CD4-positive, alpha-beta T cell treated with Interleukin-6 at 100 ng/mL for 8 hours (primary cell): ENCODE measurements at places on chromosomes 5 and 9.

GRCh38 chr5:141421489-141421855 lies 621 bp downstream of the PCDHGA11 start:
- DNase-seq: no peak

DNA sequence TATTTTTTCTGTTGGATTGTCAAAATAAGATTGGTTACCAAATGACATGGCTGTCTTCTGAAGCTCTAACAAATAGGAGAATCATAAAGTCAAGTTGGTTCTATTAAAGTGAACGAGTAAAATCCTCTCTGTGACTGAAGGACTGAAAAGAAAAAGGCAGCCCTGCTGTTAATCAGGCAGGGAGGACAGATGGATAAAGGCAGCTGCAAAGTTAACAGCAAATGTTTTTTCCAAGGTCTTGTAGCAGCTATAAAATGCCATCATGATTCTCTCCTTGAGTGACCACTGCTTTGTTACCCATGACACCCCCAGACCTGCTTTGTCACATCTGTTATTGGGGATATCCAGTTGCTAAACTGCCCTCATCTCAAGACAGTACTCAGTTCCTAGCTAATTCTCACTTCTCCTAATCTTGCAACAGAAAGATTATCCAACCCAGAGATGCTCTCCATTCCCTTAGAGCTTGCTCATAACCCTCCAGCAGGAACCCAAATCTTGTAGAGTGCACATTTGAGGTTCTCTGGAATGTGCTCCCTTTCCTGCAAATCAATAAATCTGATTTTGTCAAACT lies 89.7 kb upstream of the PARP8 start:
- no peak for DNase-seq

- no peak for DNase-seq
Measured at GRCh38 chr9:118568704-118569103, 800.5 kb downstream of the BRINP1 start.

GRCh38 chr9:7186175-7186574 lies 428.4 kb downstream of the KDM4C start:
- DNase-seq: no peak

DNA sequence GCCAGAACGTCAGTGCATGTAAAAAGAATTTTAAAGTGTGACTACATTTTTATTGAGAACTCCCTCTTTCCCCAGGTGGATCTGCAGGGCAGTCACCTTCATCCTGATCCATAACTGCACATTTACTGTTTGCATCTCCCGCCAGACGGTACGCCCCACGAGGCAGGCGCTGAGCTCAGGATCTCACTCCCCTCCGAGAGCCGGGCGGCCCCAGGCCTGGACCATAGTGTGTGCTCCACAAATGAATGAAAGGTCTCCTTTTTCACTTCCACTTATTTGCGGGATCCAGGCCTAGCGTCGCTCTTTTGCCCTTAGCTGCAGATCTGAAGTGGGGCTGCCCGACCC lies 378 bp downstream of the DROSHA start:
- DNase-seq: no peak

DNA sequence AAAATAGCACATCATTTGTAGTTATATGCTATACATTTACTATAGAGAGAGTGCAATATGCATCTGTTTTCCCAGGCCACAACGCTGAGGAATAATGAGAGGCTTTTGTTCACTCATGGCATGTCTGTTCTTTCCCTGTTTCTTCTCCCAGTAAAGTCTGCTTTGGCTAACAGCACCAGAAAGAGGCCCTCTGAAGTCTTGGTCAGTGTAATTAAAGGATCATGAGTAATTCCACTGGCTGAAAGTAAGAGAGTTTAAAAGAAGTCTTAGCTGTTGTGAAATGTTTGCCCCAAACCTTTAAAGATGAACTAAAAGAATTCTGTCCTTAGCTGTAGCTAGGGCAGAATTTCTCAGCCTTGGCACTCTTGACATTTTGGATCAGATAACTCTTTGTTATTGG lies 228.8 kb downstream of the TLE4 start:
- DNase-seq: no peak
